ENCODE measurements at places on chromosomes 3 and 15.

DNA sequence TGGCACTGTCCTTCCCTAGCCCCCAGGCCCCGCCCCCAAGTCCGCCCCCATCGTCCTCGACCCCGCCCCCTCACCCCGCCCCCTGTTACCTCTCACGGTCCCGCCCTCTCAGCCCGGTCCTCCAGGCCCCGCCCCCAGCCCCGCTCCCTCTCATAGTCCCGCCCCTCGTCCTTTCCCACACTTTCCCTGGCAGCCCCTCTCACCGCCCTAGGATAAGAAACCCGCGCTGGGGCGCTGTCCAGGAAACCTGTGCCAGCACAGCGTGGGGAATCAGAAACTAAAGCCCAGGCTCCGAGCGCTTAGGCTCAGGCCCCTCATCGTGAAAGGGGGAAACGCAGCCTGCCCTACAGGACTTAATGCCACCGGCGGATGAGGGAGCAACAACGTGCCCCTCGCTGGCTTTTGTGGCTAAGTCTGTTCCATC, 20.9 kb downstream of the TRPM1 start:
- peak; percentile 34 for DNase-seq

DNA sequence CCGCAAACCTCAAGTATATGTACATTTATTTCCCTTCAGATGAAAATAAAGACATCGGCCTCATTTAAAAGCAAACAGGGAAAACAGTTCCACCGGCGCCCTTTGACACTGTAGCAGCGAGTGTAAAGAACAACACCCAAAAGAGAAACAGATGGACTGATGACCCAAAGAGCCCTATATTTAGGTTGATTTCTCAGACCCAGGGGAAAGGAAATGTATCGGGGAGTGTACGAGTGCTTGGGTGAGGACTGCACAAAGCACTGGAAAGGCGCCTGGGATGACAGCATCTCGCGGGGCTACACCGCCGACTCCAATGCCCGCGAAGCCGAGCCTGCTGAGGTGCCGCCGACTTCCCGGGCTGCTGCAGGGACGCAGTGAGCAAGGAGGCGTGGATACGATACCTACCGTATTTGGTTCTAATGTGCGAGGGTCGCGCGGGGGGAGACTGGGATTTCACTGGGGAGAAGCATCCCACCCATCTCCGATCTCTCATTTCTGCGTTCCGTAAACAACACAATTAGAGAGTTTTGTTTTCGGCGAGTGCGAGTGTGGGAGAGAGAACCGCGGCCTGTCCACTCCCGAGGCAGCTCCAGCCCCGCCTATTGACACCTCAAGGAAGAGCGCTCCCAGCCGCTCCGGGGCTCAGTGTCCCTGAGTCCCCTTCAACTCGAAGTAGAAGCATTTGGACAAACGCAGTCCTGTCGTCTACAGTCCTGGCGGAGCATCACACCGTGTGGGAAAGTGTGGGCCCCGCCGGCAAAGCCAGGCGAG, 2.0 kb downstream of the MECOM start:
- DNase-seq = no peak

DNA sequence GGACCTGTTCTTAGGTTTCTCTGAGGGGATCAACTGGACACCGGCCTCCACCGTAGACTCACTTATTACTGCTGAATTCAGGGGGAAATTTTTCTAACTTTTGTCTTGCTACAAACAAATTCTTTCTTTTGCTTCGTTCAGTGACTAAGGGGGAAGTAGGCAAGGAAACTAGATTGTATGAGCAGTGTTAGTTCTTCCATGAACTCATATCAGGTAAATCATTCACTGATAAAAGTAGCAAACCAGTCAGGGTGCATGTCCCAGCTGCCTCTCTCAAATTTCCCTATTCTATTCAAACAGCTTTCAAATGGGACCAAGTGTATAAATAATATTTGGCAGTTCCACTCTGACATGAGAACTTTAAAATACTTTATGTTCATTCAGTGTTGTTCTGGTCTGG, 7.3 kb upstream of the CCDC13 start:
- no peak for DNase-seq

GRCh38 chr3:151404316-151404715, 19.8 kb upstream of the P2RY12 start:
- no peak for DNase-seq

DNA sequence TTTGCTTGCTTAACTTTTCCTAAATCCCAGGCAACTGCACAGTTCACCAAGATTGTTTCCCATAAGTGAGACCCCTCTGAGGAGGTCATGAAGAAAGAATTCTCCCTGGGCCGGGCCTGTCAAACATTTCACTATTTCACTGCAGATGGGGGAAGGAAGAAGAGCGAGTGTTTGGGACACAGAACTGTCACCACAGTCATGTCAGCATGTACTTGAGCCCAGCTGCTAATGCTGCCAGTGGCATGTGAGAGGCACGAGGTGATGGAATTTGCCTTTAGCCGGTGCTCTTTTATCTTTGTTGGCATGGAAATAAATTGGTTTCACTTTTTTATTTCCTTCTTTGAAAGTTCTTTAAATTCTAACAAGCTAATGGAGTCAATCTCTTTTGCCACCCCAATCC, 277.9 kb upstream of the GADL1 start:
- no peak for DNase-seq

DNA sequence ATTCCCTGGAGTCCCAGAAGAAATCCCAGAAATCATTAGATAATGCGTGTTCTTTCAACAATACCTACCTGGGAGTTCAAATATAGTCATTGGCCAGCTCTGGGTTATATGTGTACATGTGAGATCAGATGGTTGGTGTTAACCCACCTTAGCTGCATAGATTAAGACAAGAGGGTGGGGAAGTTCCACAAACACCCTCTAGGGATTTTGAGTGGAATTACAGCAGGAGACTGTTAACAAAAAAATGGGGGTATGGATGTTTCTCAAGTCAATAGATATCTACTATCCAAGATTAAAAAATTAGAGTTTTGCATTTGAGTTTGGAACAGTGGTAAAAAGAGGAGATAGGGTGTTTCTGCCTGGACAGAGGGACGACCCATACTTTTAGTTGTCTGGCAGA, 282.5 kb upstream of the CNTN3 start:
- DNase-seq = no peak

- DNase-seq = no peak
Observed at GRCh38 chr3:19972054-19972453, 25.2 kb downstream of the RAB5A start.

GRCh38 chr3:150540991-150541390, 5.3 kb downstream of the SERP1 start:
- no peak for DNase-seq

GRCh38 chr3:14822670-14823390, 4.1 kb downstream of the FGD5 start:
- no peak for DNase-seq

DNA sequence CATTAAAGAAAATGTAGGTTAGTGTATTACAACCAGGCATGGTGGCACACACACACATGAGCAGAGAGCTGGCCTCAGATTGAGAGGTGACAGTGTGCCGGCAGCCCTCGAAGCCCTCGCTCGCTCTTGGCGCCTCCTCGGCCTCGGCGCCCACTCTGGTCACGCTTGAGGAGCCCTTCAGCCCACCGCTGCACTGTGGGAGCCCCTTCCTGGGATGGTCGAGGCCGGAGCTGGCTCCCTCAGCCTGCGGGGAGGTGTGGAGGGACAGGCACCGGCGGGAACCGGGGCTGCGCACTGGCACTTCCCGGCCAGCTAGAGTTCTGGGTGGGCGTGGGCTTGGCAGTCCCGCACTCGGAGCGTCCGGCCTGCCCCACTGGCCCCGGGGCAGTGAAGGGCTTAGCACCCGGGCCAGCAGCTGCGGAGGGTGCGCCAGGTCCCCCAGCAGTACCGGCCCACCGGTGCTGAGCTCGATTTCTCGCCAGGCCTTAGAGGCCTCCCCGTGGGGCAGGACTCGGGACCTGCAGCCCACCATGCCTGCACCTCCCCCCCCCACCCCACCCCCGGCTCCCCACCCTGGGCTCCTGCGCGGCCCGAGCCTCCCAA, 80.4 kb upstream of the TMEM158 start:
- DNase-seq = no peak

- DNase-seq = no peak
Observed at GRCh38 chr15:57097246-57097645, 178.8 kb downstream of the TCF12 start.

- DNase-seq = peak; percentile 24
Observed at GRCh38 chr3:171704002-171704401, 106.3 kb downstream of the PLD1 start.

DNA sequence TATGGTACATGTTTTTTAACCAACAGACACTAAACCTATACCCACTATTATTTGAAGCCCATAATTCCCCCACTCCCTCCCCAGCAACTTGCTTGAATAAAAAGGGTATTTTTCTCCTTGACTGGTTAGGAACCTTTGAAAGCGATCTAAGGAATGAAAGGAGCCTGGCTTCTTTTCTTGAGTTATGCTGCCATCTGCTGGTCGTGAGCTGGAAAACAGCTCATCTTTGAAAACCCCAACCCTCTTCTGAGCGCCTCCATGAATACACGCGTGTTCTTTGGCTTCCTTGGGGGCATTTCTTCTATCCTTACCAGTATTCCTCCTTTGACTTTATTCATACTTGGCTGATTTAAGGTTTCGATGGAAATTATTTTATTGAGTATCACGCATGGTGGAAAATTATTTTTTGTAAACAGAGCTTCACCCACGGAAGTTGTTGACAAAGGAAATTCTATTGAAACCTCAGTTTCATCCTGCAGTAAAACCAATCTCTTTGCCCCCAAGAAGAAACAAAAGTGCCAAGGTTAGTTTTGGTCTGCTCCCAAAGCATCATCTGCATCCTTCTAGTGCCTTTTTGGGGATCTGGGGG, 171.6 kb downstream of the SV2B start:
- DNase-seq = peak; percentile 67

- no peak for DNase-seq
Observed at GRCh38 chr3:138354376-138354775, 6.0 kb downstream of the MRAS start.

GRCh38 chr3:121627622-121628021, 33.1 kb downstream of the HCLS1 start:
- DNase-seq = no peak

DNA sequence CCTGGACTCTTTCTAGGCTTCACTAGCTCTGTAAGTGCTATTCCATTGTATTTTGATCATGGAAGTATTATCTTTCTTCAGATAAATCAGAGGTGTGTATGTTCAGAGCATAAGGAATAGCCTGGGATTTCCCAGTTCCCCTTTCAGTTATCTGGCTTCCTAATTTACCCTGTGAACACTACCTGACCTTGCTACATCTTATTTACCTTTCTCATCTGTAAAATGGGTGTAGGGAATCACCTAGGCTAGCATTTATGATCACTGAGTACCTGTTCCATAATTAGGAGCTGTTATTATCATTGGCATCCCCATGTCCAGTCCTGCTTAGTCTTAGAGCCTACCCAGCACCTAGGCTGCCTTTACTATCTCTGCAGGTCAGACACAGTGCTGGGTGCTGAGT, 149.3 kb upstream of the NR2F2 start:
- no peak for DNase-seq

- no peak for DNase-seq
Observed at GRCh38 chr15:64693134-64693533, 82.3 kb downstream of the RBPMS2 start.

GRCh38 chr3:59367150-59367549, 317.3 kb upstream of the CFAP20DC start:
- no peak for DNase-seq

- DNase-seq = no peak
Observed at GRCh38 chr15:53549697-53550305, 209.7 kb downstream of the WDR72 start.

GRCh38 chr3:149901770-149902169, 68.9 kb downstream of the PFN2 start:
- DNase-seq = no peak

- DNase-seq = no peak
Observed at GRCh38 chr3:83843716-83844115, 1115.1 kb upstream of the CADM2 start.

DNA sequence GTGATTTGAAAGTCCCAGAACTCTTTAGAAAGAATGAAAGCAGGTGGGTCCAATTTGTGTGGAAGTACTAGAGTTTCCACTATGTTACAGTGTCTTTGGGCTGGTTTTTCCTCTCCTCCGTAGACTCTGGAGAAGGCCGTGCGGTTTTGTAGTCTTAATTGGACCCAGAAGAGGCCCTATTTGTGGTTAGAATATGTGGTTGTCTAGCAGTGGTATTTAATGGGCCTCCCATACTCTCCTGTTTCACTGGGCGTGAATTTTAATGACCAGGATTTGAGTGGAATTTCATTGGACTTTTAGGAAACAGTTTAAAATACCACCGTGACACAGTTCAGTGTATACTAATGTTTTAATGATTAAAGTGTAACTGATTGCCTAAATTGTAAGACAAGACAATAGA, 182.3 kb downstream of the BBX start:
- no peak for DNase-seq

DNA sequence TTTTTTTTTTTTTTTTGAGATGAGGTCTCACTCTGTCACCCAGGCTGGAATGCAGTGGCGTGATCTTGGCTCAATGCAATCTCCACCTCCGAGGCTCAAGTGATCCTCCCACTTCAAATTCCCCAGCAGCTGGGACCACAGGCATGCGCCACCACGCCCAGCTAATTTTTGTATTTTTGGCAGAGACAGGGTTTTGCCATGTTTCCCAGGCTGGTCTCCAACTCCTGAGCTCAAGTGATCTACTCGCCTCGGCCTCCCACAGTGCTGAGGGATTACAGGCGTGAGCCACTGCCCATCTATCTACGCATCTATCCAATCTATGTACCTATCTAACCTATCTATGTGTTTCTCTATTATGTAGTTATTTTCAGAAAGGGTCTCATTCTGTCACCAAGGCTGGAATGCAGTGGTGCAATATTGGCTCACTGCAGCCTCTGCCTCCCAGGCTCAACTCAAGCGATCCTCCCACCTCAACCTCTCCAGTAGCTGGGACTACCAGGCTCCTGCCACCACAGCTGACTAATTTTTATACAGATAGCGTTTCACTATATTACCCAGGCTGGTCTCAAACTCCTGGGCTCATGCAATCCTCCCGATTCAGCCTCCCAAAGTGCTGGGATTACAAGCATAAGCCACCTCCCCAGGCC, 20.2 kb upstream of the GPX1 start:
- no peak for DNase-seq
